Anterior cingulate cortex (tissue), 58 donors: ENCODE measurements at places on chromosomes 12 and 14.
A peak's percentile ranks its signal among the peaks of the same experiment; 100 is the strongest.

GRCh38 chr14:33916663-33917565 is 34.0 kb downstream of the EGLN3 start:
- DNase-seq, result no peak

- no peak for DNase-seq
Observed at GRCh38 chr12:128021561-128021960, 245.4 kb upstream of the TMEM132C start.

DNA sequence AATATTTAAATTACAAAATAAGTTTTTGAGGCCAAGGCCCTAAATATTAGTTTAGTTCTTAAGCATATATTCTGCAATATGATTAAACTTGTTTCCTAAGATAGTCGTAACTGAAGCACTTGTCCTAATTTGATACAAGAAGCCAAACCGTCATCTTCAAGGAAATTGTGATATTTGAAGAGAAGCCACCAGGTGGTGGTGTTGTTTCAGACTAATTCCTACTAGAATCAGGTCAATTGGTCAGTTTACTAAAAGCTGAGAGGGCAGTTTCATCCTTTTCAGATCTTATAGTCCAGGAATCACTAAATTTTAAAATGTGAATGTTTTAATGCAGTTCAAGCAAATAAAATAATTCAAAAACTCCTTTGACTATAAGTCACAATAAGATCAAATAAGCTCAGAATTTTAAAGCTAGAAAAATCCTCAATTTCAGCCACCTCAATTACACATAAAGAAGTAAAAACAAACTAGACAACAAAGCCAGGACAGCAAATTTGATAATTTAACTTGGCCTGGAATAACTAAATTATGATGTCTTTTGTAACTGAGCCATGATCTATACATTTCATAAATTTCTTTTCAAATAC is 7.1 kb upstream of the ARL1 start:
- peak; percentile 30 for DNase-seq

GRCh38 chr14:63638493-63638892 is 3.2 kb downstream of the WDR89 start:
- no peak for DNase-seq

GRCh38 chr14:90111895-90112534 is 50.2 kb downstream of the KCNK13 start:
- DNase-seq, result no peak

GRCh38 chr14:64998455-64998931 is 11.8 kb downstream of the FNTB start:
- DNase-seq, result no peak

DNA sequence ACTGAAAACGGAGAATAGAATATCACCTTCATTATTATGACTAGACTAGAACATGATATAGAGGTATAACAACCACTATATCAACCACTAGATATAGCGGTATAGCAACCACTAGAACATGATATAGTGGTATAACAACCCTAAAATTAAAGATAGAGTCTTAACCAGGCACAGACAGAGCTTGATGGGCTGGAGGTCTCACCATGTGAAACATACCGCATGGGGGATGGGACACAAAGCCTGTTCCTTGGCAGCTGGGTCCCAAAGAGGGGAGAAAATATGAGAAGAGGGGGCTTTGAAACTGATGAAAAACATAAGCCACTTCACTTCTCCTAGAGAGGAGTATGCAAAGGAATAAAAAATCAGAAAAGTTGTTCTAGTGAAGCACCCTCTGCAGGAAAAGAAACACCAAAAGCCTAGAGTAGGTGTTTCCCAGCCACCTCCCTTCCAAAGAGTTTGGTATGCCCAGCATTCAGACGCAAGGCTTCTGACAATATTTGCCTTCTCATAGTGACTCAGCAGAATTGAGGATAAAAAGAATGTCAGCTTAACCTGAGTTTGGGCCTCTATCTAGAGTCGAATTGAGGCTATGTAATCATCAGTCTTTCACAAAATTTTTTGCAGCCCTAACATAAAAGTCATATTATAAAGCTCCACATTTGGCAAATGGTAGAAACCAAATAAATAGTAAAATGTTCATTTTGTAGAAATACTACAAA is 316.4 kb downstream of the NOVA1 start:
- no peak for DNase-seq

DNA sequence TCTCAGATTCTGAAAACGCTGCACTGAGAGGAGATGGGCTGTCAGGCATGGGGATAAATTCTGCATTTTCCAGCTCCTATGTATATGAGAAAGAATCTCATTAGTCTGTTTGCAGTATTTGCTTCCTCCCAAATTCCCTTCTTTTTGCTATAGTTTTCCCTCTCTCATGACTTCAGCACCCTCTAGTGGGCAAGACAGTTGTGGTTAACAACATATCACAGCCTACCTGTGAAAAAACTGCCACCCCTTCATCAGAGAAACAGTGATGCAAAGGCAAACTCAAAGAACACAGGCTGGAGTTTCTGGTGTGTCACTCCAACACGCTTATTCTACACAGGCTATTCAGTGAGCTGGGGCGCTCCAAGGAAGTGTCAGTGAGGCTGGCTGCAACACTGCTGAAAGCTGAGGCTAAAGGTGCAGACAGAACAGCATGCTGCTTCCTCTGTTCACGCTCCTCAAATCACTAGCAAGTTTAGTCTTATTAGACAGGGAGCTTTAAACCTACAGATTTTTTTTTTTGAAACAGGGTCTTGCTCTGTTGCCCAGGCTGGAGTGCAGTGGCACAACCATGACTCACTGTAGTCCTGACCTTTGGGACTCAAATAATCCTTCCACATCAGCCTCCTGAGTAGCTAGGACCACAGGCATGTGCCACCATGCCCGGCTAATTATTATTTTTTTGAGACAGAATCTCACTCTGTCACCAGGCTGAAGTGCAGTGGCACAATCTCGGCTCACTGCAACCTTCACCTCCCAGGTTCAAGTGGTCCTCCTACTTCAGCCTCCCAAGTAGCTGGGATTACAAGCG is 19.3 kb downstream of the ZC2HC1C start:
- DNase-seq, result peak; percentile 13

DNA sequence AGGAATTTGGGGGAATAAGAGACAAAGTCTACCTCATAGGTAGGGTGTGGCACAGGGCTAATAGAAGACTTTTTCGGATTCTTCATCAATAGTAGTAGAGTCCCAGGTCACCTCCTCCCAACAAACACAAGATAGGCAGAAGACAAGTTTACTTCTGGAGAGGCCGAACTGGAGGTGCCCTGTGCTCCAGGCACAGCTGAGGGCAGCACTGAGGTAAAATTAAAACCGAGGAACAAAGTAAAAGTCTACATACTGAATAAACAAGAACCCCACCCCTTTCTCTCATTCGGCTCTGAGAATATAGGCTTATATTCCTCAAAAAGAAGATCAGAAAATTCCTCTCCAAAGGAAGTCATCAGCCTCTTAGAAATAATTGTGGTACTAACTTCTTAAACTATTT is 161.5 kb downstream of the SEC23A start:
- no peak for DNase-seq

DNA sequence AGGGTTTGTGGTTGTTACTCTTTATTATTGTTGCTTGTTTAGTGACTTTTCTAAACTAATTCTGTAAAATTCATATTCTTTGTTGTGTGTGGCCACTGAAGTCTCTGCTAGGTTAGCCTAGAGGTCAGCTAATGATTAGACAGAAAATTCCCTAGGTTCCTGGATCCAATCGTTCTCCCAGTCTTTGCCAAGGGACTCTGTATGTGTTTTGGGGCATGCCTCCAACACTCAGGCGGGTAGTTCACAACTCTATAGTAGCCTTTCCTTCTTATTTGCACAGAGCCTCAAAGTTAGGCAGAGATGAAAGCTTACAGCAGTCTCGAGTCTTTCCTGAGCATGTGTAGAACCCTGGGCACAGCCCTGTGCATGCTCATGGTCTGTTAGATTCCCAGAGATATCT is 32.7 kb upstream of the RIN3 start:
- DNase-seq, result no peak

- no peak for DNase-seq
Observed at GRCh38 chr12:29692237-29692636, 91.5 kb downstream of the TMTC1 start.

DNA sequence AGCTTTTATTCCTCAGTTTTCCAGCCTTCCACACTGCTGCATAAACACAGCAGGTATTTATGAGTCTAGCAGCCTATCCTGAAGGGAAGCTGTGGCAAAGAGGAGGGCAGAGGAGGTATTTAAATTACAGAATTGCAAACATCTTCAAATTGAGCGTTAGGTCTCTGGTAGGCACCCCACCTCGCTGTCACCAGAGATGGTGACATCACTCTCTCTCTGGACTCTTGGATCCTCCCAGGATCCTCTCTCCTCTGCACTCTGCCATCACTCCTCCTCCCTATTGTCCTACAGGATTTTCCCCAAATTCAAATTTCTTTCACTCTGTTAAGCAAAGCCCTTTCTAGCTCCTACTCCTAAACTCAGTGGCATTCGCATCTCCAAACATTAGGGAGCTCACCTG is 6.7 kb downstream of the PLEKHD1 start:
- no peak for DNase-seq

DNA sequence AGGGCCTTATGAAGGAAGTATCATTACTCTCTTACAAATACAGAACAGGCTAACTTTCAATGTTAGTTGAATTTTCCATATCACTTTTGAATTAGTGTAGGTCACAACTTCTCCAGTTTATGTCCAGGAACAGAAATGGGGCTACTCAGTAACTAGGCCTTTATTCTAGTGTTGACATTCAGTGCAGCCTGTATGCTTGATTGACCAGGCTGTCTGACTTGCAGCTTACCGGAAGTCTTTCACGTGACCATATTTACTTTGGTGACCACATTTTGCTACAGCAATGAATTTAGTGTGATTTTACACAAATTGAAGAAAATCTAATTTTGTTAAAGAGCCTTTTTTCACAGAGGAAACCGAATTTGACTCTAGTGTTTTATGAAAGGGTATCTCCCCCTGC is 12.4 kb downstream of the MTERF2 start:
- DNase-seq, result no peak

DNA sequence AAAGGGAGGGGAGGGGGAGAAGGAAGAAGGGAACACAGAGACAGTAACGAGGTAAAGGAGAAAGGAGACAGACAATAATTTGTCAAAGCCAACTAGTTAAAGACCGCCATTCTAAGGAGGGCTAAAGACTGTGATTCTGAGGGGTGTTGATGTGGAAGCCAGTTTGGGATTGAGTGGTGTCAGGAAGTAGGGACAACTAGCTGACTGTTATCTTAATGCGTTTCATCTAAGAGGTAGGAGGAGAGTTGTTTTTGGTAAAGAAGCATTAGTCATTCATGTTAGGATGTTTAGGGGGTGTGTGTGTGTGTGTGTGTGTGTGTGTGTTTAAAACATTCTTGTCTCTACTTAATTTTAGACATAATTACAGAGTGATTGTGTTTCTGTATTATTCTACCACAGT is 95.0 kb downstream of the INSM2 start:
- DNase-seq, result no peak

- DNase-seq, result no peak
Observed at GRCh38 chr12:107288414-107289127, 195.2 kb upstream of the CRY1 start.

GRCh38 chr12:84732828-84733340 is 179.7 kb downstream of the SLC6A15 start:
- DNase-seq, result no peak

- DNase-seq, result no peak
Observed at GRCh38 chr12:123363740-123364531, 711 bp downstream of the SBNO1 start.

DNA sequence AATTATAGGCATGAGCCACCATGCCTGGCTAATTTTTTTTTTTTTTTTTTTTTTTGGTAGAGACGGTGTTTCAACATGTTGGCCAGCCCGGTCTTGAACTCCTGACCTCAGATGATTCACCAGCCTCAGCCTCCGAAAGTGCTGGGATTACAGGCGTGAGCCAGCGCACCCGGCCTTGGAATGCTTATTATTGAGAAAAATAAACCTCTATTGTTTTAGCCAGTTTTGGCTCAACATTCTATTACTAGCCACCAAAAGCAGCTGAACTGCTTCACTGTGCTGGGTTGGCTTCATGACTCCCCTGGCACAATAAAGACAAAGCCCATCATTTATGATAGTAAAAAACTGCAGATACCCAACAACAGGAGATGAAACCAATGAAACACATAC is 93.5 kb upstream of the CEP83 start:
- DNase-seq, result peak; percentile 65

GRCh38 chr14:67738740-67739504 is 37.2 kb downstream of the RDH12 start:
- no peak for DNase-seq

DNA sequence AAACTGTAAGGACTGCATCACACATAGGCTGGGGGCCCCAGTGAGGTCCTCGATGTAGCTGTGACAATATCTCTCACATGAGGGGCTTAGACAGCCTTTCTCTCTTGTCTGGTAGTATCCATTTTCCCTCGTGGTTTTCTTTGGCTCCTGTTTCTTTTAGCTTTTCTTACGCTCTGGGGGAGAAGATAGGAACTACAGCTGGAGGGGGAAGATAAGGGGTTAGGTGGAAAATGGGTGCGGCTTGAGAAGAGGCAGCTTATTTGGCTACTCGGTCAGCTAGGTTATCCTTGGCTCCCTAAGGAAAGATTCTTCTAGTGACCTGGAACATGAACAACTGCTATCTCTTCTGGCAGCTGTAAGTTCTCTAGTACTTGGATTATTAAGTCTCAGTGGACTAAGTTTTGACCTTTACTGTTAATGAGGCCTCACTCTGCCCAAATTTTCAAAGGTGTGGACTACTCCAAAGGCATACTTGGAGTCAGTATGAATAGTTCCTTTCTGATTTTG is 28.7 kb upstream of the CPNE8 start:
- DNase-seq, result no peak

GRCh38 chr12:29983851-29984250 is 200.1 kb upstream of the TMTC1 start:
- DNase-seq, result no peak

- no peak for DNase-seq
Observed at GRCh38 chr14:79254069-79254775, 957.1 kb downstream of the DIO2 start.

GRCh38 chr12:81930037-81930436 is 170.9 kb upstream of the PPFIA2 start:
- DNase-seq, result no peak

DNA sequence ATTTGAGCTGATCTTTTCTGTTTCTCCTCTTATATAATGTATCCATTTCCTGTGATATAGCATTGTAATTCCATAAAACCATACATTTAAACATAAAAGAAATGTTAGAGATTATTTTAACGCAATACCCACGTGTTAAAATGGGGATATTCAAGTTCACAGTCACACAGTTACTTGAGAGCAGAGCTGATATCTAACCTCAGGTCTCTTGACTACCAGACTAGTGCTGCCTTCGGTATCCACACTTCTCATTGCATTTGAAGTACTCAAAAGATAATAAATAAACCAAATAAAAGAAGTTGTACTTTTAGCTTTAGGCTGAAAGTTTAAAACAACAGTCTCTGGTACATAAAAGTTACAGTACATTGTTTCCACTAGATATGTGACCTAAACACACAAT is 2.9 kb downstream of the CLECL1 start:
- no peak for DNase-seq

DNA sequence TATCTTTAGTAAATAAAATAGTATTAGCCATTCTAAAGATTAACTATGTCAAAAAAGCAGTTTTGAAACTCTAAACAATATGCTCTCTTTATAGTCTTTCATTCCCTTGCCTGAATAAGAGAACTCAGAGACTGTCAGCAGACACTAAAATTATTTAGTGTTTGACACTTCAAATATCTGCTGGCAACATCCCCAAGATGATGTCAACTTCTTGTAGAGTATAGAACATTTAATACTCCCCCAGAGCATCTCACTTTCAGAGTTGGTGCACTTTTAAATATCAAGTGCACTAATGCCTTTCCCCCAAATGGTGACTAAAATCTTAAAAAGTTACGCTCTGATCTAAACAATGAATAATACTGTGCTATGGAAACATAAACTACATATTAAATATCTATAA is 374.9 kb downstream of the SLC6A15 start:
- no peak for DNase-seq

GRCh38 chr14:44962334-44963043 is 499 bp downstream of the TOGARAM1 start:
- peak; percentile 57 for DNase-seq
